ENCODE measurements at places on chromosomes 2 and 18.

DNA sequence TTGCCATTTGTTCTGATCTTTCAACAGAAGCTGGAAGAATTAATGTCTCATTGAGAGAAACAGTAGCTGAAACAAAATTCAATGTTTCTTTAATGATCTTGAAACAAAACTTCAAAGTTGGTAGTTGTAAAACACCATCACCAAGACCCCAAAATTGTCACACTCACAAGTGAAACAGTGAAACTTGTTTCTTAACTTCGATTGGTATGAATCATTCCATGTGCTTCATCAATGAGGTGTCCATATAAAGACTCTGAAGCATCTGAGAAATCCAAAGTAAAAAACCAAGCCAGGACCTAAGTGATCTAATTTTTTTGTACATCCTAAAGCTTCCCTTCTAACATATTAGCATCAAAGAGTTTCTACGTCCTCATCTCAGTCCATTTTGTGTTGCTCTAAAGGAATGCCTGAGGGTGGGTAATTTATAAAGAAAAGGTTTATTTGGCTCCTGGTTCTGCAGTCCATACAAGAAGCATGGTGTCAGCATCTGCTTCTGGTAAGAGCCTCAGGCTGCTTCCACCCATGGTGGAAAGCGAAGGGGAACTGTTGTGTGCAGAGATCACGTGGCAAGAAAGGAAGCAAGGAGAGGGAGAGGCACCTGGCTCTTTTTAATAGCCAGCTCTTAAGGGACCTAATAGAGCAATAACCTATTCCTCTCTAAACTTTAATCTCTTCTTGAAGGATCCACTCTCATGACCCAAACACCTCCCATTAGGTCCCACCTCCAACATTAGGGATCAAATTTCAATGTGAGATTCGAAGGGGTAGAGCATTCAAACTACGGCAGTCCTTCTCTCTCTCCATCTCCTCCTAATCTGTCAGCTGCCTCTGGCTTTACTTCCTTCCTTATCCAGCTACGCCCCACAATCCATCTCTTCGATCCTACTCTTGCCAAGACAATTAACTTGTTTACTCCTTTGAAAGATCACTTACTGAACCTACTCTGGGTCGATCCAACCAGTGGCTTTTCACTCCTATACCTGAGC, 20.7 kb upstream of the TLK1 start:
- no peak for DNase-seq

DNA sequence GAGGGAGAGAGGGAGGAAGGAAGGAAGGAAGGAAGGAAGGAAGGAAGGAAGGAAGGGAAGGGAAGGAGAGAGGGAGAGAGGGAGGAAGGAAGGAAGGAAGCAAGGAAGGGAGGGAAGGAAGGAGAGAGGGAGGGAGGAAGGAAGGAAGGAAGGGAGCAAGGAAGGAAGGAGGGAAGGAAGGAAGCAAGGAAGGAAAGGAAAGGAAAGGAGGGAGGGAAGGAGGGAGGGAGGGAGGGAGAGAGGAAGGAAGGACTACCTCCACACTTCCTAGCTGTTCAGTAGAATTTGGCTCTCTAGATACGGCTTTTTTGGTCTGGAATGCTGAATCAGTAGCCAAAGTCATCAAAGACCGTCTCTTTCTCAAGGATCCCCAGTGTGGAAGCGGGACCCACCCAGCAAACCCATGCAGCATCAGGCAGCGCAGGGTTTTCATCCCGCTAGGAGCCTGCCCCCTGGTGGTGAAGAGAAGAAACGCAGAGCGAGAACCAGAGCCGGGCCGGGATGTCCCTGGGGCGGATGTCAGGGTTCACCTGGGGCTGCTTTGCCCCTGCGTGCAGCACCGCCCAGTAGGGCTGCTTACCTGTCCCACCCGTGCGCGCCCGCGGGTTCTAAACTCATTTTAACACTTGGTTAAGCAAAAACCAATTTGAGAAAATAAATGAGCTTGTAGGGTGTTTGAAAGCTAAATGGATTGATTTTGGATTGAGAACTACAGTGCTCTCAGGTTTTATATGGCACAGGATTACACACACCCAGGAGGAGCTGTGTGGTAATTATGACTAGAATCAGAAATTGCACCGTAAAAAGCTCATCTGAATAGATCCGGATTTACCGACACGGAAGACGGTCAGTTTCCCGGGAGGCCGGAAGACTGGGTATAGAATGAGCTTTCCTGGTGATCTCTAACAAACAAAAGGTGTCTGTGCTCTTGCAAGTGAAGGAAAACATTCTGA, 48.1 kb upstream of the ARL4C start:
- peak; percentile 34 for DNase-seq

- DNase-seq: no peak
Measured at GRCh38 chr2:238103465-238104225, 3.5 kb downstream of the ESPNL start.

GRCh38 chr2:207633686-207634085, 8.5 kb upstream of the METTL21A start:
- DNase-seq: no peak

DNA sequence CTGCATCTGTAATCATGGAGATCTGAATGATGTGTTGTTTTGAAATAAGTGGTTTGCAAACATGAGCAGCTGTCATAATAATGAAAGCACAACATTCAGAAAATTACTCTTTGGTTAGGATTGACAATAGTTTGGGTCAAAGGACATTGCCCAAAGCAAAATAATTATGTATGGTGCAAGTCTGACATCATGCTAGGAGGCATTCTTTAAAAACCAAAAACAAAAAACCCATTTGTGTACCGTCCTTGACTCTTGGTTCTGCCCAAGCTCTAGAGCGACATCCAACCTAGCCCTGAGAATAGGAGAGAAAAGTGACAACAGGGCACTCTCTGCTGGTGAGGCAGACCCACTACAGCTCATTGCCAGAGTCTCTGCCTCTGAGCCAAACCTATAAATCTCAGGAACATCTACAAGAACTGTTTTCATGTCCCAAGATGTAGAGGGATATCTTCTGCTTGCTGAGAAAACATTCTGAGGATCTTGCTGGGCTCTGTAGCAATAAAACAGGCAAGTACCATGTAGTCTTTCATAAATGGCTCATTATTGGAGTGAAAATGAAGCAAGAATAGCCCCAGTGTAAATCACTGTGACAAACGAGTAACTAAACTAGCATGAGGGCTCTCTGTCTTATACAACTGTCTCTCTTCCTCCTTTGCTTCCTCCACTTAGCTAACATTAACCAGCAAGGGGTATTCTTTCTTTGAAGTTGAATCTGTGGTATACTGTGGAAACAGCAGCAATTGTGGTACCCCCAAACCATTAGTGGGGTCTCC, 266.8 kb upstream of the CXCR4 start:
- DNase-seq: peak; percentile 72

DNA sequence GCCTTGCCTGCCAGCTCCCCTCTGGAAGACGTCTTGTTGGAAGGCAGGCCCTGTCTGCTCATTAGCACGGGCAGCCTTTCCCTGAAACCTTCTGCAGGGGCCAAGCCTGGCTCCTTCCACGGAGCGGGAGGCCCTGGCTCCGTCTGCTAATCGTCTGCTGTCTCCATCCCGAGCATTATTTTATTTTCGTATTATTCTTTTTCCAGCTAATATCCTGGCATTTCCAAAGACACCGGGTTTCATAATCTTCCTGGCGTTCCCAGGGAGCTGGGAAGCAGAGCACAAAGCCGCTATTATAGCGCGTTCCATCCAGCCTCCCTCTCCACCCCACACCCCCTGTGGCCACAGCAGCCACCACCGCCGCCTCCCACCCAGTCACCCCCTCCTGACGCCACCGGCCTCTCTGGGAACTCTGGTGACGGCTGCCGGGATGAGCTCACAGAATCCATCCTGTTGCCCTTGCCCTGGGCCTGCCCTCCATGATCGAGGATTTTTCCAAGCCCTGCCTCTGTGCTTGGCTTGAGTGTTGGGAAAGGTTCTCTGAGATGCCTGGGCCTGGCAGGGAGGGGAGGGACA, 125.5 kb downstream of the DYSF start:
- peak; percentile 88 for DNase-seq

- DNase-seq: peak; percentile 60
Measured at GRCh38 chr2:149330127-149331022, at the start of gene LYPD6. LYPD6 (plus strand) TSS chr2:149330587; CDS start chr2:149437709, 107,122 bp downstream.

- DNase-seq: no peak
Measured at GRCh38 chr2:109724533-109725460, 69.3 kb upstream of the RGPD5 start.

DNA sequence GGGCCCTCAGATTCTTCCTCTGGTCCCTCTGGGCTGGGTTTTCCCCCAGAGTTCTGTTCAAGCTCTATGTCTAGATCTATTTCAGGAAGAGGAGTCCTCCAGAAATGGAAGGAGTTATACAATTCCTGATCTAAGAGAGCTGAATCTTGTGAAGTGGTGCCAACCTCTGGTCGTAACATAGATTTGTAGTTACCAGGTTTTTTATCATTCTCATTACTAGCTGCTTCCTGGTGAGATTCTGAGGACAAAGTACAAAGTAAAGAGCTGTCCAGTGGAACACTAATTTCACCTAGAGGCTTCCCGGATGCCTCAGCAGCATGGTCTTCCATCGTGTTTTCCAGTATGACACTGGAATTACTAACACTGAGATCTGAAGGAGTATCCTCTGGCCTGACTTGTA, 44.1 kb downstream of the PPP4R1 start:
- no peak for DNase-seq

- no peak for DNase-seq
Measured at GRCh38 chr2:74503506-74504475, 3.7 kb downstream of the PCGF1 start.
